ENCODE measurements at places on chromosomes 12 and 14. TPM values are rescaled to one million over a fixed set of nuclear protein-coding genes. Genes with fewer than 3 reads are reported as not detected.
A peak's percentile ranks its signal among the peaks of the same experiment; 100 is the strongest.

RERG gene
- polyA plus RNA-seq: 5.3 TPM

PLD4 gene
- 0.12 TPM for polyA plus RNA-seq

NPAS3 gene
- polyA plus RNA-seq: 0.15 TPM

MYF6 gene
- polyA plus RNA-seq: not detected

MAP3K9 gene
- polyA plus RNA-seq: 0.91 TPM

GRCh38 chr14:99945732-99946651 is 119.2 kb upstream of the EVL start:
- DNase-seq: no peak

GRCh38 chr12:121400332-121401139 is 618 bp downstream of the RNF34 start:
- DNase-seq: peak; percentile 35

- no peak for DNase-seq
Measured at GRCh38 chr14:85528897-85529631, 880 bp upstream of the FLRT2 start.

DNA sequence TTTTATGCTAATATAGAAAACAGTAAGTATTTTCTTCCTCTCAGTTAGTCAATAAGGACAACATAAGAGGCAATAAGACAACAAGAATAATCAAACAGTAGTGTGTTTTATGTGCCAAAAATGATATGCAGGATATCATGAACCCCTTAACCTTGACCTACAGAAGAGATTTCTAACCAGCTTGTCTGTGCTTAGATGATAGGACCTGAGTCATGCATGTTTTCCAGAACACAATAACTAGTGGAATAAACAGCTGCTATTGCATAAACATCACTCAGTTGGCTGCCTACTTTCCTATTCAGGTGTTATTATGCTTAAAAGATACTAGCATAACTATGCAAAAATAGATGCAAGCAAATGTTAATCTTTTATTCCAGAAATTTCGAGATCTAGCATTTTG is 282.5 kb downstream of the PRKD1 start:
- DNase-seq: no peak

DNA sequence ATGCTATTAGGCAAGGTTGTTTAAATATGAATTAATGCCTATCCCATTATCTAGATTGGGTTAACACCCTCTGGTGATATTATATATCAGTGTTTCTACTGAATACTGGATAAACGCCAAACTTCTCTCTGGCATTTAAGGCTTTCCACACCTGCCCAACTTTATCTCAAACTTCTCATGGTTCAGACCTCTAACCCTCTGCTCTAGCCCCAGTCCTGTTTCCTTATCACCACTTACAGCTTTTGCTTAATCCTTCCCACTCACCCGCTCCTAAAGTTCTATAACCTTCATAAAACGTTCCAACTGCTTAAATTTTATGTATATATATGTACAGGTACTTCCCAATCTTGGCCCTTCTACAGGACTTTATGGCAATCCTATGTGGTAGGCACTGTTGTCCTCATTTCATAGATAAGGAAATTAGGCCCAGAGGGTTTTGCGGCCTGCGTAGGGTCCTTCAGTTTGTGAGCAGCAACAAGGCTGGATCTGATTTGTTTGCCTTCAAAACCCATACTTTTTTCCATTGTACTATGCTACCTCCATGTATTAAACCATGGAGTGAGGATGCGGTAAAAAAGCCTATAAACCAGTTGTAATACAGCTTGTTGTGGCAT is 1.2 kb downstream of the LPCAT3 start:
- no peak for DNase-seq

- DNase-seq: no peak
Measured at GRCh38 chr14:94385553-94386057, 2.8 kb downstream of the SERPINA1 start.

DNA sequence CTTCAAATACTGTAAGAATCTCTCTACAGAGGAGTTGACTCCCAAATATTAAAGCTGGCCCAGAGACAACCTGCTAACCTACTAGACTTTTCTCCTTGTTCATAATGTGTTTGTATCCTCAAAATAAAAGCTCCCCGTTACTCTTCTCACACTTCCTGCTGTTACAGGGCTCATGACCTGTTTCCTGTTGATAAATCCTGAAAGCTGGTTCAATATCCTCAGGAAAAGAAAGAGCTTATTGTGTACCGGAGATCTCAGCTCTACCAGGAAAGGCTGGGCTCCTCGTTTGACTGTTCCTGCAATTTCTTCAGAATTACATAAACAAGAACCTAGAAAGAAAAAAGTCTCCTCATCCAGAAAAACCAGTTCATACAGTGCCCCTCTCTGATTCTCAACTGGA is 30.8 kb downstream of the CLEC1A start:
- no peak for DNase-seq

- DNase-seq: no peak
Measured at GRCh38 chr14:48738186-48738925, 847.8 kb downstream of the RPS29 start.

DNA sequence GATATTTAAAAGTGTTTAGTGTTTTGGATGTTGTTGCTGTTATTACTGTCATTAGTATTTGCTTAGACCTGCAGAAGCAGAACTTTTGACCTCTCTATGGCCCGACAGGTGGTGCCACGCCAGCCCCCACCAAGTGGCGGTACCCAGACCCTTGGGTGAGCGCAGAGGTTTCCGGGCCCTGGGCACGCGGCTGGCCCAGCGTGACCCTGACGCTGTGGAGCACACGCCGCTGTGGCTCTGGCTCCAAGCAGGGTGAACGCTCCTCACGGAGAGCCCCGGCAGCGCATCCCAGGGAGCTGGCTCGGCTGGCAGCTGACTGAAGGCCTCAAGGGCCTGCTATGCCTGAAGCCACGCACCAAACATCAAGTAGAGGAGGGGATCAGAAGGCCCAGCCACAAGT is 22.6 kb downstream of the SLC25A47 start:
- DNase-seq: no peak

All from heart left ventricle (tissue), 16 donors.